ENCODE measurements at places on chromosomes 7 and 10. TPM values are rescaled to one million over a fixed set of nuclear protein-coding genes. Genes with fewer than 3 reads are reported as not detected.

DNA sequence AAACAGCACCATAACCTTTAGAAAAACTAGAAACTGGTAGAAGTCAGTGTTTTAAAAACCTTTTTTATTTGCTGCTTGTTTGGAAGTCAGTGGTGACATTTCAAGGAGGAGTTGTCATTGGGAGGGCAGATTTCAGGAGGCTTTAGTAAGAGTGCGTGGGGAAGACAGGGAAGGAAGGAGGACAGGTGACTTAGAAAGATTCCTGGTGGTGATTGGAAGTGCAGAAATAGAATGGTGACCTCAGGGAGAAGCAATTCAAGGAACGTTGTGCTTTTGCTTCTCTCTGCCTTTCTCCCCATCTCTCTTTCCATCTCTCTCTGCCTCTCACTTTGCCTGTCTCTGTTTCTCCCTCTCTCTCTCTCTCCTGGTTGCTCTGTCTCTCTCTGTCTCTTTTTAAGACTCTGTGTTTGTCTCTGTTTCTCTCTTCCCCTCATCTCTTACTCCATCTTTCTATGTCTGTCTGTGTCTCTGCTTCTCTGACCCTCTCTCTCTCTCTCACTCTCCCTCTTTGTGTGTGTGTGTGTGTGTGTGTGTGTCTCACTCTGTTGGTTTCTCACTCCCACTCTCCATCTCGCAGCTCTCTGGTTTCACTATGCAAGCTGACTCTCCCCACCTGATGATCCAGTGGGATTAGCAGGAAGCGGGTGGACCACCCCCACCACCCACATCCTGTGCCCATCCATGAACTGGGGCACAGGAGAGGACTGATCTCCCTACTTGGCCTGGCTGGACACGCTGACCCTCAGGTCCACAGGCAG lies 10.9 kb upstream of the PFKP start:
- no peak overlapping the region for H3K27ac ChIP-seq
- no peak overlapping the region for H3K4me3 ChIP-seq
- DNase-seq, result no peak
- H3K4me1 ChIP-seq, result no peaks in the 10 kb centered on the region
- no peaks in the 10 kb centered on the region for H3K27me3 ChIP-seq

DNA sequence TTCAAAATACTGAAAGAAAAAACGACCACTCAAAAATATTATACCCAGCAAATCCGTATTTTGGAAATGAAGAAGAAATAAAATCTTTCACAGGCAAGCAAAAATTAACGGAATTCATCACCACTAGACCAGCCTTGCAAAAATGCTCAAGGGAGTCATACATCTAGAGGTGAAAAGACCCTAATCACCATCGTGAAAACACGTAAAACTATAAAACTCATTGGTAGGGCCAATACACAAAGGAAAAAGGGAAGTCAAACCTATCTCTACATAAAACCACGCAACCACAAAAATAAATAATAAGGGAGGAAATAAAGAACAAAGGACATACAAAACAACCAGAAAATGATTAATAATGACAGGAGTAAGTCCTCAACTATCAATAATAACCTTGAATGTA lies 6.6 kb upstream of the AKR1B1 start:
- no peak for DNase-seq
- H3K4me3 ChIP-seq, result no peak overlapping the region
- H3K36me3 ChIP-seq, result no peaks in the 10 kb centered on the region

- H3K36me3 ChIP-seq, result no peaks in the 10 kb centered on the region
- no peak overlapping the region for H3K4me3 ChIP-seq
- H3K27ac ChIP-seq, result no peak overlapping the region
- H3K4me1 ChIP-seq, result no peaks in the 10 kb centered on the region
- no peak for DNase-seq
These were observed 95.5 kb upstream of the GTF2I start for GRCh38 chr7:74561898-74562613.

GRCh38 chr7:137287651-137288258 lies 55.8 kb downstream of the PTN start:
- no peaks in the 10 kb centered on the region for H3K27me3 ChIP-seq
- H3K4me3 ChIP-seq, result no peak overlapping the region
- H3K36me3 ChIP-seq, result no peaks in the 10 kb centered on the region
- H3K4me1 ChIP-seq, result no peaks in the 10 kb centered on the region

DNA sequence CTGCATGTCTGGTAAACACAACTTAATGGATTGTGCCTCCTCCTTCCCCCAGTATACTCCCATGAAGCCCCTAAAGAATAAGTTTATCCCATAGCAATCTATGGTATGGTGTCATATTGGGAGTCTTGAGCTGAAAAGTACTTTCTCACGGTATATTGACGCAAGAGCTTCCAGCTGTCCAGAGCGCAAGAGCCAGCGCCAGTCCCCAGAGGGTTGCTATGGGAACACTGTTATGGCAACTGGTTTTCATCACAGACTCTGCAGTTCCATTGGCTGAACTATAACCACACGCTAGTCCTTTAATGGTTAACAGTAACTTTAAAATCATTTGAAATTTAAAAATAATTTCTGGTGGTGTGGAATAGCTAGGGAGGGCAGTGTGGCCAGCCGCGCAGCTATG lies 46.9 kb downstream of the PRPF18 start:
- H3K4me3 ChIP-seq, result no peak overlapping the region
- H3K27me3 ChIP-seq, result no peaks in the 10 kb centered on the region
- H3K27ac ChIP-seq, result peak overlapping the region; percentile 64
- no peaks in the 10 kb centered on the region for H3K4me1 ChIP-seq

The FKBP9 gene
- total RNA-seq, result 113 TPM

The KAZALD1 gene
- 4.2 TPM for total RNA-seq

The DPP6 gene
- total RNA-seq, result 7.9 TPM

The PFKP gene
- 46.7 TPM for total RNA-seq

The METTL27 gene
- total RNA-seq, result not detected

Measured in vagina (tissue), 2 donors.